SHP77 (cell line): ENCODE measurements at places on chromosomes 2 and 18.

DNA sequence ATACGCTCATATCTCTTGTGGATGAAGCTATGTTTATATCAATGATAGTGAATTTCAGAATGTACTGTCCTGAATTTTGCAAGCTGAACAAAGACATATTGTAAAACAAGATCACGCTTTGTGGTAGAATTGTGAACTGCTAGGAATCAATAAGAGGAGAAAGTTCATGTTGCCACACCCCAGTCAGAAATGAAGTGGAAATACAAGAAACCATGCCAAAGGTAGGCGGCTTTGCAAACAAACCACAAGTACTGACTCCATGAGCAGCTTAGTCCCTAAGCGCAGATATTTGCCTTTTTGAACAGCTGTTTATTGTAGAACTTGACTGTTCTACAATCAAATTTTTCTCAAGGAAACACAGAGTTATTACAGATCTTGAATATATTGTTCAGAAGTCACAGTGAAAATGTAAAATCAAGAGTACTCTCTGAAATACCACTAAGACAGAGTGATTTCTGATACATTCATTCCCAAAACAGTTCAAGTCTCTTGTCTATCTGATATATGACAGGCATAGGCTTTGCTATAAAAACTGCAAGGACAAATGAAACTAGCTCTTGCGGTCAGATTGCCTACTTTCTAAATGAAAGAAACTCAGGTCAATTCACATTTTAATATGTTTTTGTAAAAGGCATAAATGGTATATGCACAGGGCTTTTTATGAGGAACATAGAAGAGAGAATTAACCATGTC, 120.9 kb upstream of the CDH19 start:
- DNase-seq: no peak

- DNase-seq: no peak
Observed at GRCh38 chr2:77519888-77520506, 2.2 kb downstream of the LRRTM4 start.

DNA sequence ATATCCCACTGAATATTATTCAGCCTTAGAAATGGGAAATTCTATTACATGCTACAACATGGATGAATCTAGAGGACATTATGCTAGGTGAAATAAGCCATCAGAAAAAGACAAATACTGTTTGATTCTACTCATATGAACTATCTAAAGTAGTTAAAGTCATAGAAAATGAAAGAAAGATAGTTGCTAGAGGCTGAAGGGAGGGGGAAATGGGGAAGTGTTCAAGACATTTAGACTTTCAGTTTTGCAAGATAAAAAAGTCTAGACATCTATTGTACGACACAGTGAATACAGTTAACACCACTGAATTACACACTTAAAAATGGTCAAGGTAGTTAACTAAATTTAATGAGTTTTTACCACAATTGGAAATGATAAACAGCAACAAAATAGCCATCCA, 835.9 kb upstream of the CHAC2 start:
- no peak for DNase-seq

- DNase-seq: no peak
Observed at GRCh38 chr2:73225513-73226360, 7.3 kb downstream of the PRADC1 start.

GRCh38 chr2:20172273-20173055, 52.5 kb downstream of the SDC1 start:
- DNase-seq: no peak

DNA sequence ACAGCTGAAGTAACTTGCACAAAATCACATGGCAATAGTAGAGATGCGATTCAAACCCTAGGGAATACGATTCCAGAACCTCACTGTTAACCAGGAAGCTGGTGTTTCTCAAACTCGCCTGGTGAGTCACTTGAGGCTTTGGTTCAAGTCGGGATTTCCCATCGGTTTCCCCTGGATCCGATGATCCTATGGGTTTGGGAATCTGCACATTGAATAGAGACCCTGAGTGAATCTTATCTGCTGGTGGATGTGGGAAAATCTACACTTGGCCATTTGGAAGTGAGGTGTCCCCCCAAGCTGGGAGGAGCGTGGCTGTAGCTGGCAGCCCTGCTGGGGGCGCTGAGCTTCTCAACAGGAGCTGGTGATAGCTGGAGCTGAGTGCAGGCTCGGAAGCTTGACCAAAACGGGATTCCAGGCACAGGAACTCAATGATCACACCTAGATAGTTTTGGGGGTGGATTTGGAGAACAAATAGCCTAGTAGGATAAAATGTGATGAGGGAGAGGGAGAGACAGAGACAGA, 135.4 kb downstream of the PRKCE start:
- DNase-seq: no peak

DNA sequence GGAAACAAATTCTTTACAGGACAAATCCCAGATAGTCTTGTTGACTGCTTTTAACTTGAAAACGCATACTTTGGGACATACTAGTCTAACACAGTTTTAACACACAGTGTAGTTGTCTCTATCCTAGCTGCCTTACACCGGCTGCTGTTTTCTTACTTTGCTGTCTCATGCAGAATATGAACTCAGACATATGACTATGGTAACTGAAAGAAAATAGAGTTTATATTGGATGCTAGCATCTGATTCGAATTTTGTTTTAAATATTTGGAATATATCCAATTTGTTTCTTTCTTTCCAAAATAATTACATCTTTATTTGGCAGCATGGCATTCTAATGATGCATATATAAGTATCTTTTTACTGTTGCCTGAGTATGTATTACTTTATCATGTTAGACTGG, 69.8 kb downstream of the ANKRD12 start:
- DNase-seq: no peak

GRCh38 chr2:237955640-237956401, 11.0 kb upstream of the UBE2F start:
- DNase-seq: no peak

DNA sequence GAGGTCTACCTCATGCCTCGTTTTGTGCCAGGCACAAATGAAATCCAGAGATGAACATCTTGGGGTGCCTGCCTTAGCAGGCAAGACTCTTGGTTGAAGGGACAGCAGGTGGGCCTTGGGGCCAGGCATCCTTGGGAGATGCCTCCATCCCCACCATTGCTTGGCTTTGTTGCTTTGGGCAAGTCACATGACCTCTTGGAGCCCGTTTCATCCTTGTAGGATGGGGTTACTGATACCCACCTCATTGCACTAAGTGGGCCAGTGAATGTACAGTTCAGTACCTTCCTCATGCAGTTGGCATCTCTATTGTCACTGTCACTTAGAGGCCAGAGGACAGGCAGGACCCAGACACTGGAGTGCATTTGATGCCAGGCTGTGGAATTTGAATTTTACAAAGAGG, 195.5 kb downstream of the LDLRAD4 start:
- no peak for DNase-seq

DNA sequence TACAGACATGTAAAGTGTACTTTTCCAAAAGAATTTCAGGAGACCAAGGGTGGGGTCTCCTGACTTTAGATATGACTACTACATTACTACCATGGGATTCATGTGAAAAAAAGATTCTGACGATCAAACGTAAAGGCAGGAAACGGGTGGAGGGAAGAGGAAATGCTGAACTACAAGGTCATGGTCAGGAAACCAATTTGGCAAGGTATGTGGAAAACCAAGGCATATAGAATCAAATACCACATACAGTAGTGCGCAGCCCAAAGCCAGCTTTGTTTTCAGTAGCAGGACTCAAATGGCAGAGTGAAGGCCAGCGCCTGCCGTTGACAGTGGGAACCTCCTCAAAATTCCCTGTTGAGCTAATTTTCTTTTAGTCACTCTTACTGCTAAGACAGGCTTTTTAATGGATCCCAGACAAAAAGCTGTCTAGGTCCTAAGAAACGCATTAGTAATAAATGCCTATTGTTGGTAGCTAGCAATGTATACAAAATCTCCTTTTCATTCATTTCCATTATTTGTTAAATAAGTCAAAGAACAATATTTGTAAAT, 57.6 kb upstream of the SERTAD2 start:
- no peak for DNase-seq

GRCh38 chr2:108346827-108347226, 30.9 kb upstream of the SULT1C4 start:
- no peak for DNase-seq

DNA sequence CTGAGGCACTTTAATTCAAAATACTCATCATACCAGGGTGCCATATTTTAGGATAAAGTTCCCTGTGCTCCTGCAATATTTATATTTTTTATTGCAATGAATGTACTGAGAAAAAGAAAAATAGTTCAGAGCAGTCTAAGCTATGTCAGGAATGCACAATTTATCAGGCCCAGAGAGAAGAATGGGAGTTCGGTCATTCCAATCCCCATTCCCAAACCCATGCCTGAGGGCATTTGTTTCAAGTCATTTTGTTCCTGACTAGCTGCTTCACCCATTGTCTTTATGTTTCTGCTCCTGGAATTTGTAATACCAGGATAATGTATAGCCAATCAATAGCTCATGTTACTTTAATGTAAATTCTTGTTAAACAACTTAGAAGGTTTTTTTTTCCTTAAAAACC, 24.4 kb upstream of the FTCDNL1 start:
- no peak for DNase-seq

DNA sequence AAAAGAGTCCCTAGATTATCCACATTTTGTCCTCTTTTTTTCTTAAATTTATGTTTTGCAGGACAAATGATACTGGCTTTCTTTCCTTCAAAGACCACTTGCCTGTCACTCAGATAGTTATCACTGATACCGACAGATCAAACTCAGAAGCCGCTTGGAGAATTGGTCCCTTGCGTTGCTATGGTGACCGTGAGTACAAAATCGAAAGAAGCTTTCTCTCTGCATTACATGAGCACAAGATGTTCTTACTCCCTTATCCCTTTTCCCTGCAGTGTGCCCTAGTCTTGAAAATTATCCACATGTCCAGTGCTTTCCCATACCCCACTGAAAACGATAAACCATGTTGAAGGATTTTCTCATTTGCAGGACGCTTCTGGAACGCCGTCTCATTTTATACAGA, 738.5 kb downstream of the CNTNAP5 start:
- DNase-seq: no peak

DNA sequence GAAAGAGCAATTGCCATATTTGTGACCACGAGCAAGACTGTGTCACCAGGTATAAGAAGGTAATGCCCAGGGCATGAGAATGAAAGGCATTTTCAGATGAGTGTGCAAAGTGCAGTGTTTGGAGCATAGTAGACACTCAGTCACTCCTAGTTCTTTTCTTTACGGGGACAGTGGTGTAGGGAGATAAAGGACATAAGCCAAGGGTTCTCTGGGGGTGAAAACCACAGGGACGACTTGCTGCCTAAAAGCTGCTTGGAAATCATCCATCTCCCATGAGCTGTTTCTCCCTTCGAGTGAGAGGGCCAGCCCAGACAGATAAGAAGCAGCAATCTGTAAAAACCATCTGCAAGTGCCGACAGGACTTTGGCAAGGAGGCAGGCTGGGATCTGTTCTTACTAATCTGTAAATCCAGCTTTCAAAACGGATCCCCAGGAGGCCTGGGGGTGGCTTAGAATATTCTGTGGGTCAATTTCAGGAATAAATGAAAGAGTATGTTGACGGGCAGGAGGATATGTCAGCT, 221.6 kb downstream of the LPIN1 start:
- no peak for DNase-seq

GRCh38 chr18:35683021-35683420, 101.5 kb downstream of the GALNT1 start:
- DNase-seq: no peak

GRCh38 chr2:220935789-220936321, 636.2 kb downstream of the EPHA4 start:
- DNase-seq: no peak

GRCh38 chr2:8659092-8659734, 22.6 kb upstream of the ID2 start:
- peak; percentile 83 for DNase-seq
